ENCODE measurements at places on chromosomes 7 and 10.

DNA sequence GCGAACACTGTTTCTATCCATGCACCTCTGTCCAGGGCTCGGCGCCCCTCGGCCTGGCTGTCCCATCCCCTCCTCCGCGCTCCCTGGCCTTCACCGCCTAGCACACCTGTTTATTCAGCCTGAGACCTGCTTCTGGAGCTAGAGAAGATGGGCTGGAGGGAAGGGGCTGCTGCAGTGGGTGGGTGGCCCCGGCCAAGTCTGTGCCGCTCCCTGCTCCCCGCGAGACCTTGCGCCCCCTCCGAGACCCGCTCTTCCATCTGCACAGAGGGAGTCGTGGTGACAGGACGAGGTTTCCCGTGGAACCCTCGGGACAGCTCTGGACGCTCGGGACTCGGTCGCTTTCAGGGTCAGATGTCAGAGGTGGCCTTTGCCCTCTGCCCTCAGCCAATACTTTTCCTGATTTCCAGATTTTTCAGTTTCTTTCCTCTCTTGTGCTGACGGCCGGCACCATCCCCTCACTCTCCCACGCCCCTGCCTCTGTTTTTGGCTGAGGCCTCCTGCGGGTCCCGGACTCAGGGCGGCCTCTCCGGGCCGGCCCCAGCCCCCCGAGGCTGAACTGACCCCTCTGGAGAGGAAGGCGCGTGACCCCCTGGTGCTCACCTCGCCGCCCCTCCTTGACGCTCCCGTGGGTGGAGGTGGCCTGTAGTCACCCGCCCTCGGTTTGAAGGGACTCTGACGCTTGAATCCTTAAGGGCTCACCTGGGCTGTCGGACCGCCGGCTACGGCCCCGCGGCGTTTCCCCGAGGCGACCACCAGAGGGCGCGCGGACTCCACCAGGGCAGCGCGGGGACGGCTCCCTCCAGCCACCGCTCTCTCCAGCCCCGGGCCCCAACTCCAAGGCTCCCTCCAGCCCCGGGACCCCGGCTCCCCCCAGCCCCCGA lies 15.6 kb downstream of the SHH start:
- peak; percentile 38 for DNase-seq

DNA sequence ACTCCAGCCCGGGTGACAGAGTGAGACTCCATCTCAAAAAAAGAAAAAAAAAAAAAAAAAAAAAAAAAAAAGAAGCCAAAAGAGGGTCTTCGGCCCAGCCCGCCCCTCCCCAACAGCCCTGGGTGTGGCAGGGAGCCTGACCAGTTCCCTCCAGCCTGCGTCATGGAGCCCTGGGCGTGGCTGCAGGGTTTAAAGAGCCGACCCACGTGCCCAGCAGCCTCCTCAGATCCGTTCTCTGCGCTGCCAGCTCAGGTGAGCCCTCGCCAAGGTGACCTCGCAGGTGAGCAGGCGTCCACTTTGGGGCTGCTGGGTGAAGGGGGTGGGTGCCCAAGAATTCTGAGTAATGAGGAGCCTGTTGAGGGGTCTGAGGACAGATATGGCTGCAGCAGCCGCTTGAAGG lies at the start of gene FXYD4:
FXYD4 (plus strand) TSS at position 219 of the 400 bp plus-strand sequence. CDS start 2,111 bp downstream, outside the sequence.
- no peak for DNase-seq

DNA sequence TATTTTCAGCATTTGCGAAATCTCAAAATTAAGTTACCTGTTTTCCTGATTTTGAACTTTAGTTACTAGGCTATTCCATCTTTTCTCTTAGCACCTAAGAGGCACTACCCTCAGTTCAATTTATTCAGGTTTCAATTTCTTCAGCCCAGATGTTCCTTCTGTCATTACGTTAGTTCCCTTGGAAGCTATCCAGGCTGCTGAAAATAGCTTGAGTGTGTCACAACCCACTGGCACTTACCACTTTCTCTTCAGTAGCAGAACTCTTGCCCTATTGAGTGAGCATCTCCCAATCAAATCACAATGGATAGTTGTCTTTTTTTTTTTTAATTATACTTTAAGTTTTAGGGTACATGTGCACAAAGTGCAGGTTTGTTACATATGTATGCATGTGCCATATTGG lies 332.7 kb upstream of the LRGUK start:
- DNase-seq: no peak

- no peak for DNase-seq
Measured at GRCh38 chr10:15541376-15541775, 170.3 kb upstream of the FAM171A1 start.

DNA sequence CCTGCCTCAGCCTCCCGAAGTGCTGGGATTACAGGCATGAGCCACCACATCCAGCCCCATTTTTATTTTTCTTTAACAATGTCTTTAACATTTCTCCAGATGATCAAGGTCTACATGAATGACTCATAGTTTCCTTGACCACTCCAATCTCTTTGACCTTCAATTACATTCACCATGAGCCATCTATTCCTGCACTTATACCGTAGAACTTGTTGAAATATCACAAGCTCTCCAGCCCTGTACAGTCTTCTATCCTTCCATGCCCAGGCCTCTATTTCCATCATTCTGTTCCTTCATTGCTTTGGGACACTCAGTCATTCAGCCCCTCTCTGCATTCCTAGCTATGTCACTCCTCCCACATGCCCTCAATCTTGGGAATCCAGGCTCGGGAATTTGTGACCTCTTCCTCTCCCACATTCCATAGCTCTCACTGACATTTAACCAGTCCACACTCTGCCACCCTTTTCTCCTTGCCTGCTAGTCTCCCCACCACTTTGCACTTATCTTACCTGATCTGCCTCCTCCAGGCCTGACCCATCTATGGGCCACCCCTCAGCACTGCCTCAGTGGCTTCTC lies 151.8 kb upstream of the STK17A start:
- DNase-seq: no peak

- no peak for DNase-seq
Measured at GRCh38 chr10:14624600-14624999, 150.1 kb downstream of the FAM107B start.

DNA sequence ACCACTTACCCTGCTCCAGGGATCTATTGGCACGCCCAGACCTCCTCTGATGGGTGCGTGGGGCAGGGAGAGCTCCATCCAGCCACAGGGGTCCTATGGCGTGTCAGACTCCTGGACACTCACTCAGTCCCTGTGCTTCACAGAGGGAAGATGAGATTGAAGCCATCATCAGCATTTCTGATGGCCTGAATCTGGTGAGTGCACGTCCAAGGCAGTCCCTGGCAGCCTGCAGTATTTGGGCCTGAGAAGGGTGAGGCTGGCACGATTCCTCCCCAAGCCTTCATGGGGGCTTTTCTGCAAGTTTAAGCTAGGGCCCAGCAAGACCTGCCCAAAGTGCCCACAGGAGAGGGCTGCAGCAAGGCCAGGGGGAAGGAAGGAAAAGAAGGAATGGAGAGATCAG lies 3.3 kb downstream of the CDHR1 start:
- no peak for DNase-seq

DNA sequence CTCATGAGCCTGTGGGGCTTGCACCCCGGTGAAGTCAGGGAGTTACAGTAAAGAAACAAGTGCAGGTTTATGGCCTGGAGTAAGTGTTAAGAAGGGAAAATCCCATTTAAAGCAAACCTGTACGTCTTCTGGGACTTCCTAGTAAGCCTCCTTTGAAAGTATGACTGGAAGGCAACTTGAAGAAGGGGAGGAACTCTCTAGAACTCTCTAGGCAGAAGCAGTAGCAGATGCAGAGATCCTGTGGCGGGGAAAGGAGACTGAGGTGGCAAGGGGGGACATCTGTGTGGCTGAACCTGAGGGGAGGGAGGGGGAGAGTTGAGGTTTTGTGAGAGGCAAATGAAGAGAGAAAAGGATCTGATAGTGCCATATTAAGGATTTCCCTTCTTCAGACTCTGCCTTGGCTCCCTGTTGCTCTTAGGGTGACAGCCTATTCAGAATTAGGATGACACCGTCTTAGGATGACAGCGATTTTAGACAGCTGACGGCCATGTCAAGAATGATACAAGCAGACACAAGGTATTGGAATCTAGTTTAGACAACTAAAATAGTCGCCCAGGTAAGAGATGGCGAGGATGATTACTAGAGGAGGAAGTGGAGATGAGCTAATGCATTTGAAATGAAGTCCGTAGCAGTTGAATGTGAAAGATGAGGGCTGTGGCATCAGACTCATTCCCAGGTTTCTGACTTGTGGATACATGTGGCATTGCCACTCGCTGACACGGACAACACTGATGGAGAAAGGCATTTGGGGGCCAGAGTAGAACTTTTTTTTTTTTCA lies 29.0 kb downstream of the CUL1 start:
- DNase-seq: no peak

- no peak for DNase-seq
Measured at GRCh38 chr7:43565786-43566185, 17.1 kb upstream of the STK17A start.

GRCh38 chr10:77251297-77252013 lies 386.2 kb downstream of the KCNMA1 start:
- no peak for DNase-seq

DNA sequence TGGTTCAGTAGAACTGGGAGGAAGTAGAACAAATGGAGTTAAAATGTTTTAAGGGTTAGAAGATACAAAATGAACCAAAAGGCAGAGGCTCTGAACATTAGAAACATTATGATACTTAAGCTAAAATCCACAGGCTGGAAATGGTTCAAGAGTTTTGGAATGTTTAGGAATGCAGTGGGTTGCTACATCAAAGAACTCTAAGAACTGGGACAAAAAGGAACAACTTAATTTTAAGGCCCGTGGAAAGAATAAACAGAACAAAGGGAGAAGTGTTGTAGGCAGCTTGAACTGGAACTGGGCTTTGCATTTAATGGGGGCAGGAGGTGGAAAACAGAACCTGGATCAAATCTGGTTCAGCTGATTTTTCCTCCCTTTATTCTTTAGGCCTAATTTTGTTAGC lies 3.5 kb upstream of the C7orf25 start:
- DNase-seq: no peak

DNA sequence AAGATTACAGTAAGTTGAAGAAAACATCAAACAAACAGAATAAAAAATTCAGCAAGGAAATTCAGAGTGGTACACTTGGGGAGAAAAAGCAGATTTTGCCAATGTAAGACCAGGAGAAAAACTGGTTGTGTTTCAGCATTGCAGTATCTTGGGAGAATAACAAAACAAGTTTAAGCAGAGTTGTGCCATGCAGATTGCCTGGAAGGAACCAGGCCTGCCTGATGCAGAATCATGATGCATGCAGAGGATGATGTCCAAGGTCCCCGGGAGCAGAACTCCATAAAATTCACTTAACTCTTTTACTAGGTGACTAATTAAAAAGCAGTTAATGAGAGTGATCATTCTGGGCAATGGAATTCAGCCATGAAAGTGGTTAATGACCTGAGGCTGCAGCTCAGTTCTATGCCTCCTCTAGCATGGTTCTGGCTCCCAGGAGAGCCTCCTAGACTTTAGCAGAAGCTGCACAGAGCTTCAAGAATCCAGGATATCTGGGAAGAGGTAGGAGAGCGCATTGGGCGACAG lies 379.7 kb upstream of the C7orf33 start:
- DNase-seq: no peak

DNA sequence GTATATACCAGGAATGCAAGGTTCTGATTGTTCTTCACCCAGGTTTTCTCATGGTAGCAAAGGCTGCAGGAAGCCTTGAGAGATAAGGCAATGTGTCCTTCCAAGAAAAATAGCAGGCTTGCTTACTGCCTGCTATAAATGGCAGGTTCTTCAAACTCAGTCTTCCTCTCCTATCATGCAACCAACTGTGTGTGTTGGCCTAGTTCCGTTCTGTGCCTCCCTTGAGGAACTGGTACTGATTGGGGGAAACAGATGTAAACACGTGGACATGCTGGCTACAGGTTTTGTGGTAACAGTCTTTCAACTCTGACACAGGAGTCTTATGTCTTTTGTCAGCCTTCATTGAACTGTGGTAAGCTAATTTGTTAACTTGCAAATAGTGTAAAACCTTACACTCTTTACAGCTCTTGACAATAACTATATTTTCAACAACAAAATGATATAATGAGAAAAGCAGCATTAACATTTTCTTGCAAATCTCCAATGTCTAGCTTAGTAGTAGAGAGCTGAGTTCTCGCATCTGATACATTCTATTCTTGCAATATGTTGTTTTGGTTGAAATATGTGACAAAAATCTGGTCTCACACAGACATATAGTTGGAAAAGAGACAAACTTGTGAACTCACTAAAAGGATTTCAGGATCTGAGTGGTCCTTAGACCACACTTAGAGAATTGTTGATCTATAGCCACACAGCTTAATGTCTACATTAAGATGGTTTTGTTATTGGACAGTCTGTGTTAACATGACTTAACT lies 54.7 kb upstream of the LSM8 start:
- DNase-seq: no peak

DNA sequence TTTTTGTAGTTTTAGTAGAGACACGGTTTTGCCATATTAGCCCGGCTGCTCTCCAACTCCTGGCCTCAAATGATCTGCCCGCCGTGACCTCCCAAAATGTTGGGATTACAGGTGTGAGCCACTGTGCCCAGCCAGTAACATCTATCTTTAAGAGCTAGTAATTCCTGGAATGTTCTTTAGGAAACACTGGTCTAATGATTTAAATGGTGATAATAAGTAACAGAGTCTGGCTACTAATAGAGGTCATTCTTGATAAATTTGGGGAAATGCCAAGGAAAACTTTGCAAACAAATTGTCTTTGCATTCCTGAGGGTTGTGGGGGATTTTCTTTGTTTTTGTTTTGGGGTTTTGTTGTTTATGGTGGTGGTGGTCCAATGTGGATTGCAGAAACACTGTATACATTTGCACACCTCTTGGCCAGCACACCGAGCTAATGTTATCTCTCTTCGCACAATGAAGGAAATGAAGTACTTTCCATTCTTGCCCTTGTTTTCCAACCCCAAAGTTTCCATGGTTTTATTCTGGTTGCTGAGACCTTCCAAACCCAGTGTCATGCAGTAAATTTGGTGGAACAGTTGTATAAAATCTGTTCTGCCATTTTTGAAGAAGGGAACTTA lies 51.3 kb upstream of the WIPF3 start:
- no peak for DNase-seq

DNA sequence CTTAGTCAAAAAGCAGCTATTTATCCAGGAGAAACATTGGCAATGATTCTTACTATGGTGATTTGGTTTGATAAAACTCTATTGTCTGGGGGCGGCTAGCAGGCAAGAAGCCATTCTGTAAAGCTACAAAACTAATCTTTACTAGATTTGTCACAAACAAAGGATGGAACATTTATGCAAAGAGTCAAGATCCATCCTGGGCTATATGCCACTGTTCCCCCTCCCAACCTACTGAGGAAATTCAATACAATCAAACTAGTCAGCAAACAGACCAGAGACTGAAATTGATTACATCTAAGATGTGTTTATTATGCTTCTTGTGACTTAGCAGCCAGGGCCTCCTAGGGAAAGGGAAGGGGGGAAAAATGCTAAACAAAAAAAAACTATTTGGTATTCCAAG lies 397.6 kb downstream of the GPAM start:
- no peak for DNase-seq

GRCh38 chr7:131104596-131105293 lies 222.9 kb upstream of the MKLN1 start:
- DNase-seq: no peak

GRCh38 chr7:106573125-106573663 lies 87.8 kb downstream of the CCDC71L start:
- no peak for DNase-seq
